ENCODE measurements at places on chromosomes 6 and 20. TPM values are rescaled to one million over a fixed set of nuclear protein-coding genes. Genes with fewer than 3 reads are reported as not detected.

The LAMA4 gene
- polyA plus RNA-seq, result 88.1 TPM

GRCh38 chr6:25404091-25404490 is 124.9 kb downstream of the CARMIL1 start:
- DNase-seq, result no peak

DNA sequence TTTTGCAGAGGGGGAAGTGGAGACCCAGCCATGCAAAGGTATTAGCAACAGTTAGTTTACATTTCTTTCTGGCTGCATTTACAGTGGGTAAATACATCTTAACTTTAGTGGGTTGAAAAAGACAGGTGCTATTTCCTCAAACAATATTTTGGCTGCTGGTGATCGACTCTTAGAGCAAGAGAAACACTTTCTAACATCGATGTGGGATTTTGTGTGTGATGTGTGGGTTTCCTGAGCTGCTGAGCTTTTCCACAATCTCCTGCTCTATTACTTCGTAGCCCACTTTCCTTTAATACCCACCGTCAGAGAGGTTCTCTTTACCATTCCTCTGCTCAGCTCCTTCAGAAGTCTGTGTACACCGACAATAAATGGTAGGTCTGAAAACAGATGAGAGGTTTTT is 339.0 kb downstream of the NRN1 start:
- DNase-seq, result no peak

The ACTL10 gene
- polyA plus RNA-seq, result 0.54 TPM

DNA sequence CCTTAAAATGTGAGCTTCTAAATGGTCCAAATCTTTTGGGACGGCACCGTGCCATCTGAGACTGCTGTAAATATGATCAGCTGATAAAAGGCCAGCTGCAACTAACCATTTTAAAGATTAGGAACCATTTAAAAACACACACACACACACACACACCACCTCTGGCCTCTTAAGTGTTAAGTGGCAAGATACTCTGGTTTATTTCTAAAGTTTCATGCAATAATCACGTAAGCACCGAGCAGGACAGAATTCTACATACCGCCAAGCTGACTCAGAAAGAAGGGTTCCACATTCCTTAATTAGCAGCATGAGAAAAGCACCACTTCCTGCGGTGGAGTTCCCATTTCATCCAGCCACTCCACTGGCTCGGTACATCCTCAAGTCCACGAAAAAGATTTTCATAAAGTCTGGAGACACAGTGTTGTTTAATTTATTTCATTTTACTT is 17.8 kb upstream of the ZNF217 start:
- DNase-seq, result no peak

GRCh38 chr20:50689864-50690649 is 1.3 kb downstream of the RIPOR3 start:
- DNase-seq, result no peak

The IMPG1 gene
- polyA plus RNA-seq, result 2.0 TPM

DNA sequence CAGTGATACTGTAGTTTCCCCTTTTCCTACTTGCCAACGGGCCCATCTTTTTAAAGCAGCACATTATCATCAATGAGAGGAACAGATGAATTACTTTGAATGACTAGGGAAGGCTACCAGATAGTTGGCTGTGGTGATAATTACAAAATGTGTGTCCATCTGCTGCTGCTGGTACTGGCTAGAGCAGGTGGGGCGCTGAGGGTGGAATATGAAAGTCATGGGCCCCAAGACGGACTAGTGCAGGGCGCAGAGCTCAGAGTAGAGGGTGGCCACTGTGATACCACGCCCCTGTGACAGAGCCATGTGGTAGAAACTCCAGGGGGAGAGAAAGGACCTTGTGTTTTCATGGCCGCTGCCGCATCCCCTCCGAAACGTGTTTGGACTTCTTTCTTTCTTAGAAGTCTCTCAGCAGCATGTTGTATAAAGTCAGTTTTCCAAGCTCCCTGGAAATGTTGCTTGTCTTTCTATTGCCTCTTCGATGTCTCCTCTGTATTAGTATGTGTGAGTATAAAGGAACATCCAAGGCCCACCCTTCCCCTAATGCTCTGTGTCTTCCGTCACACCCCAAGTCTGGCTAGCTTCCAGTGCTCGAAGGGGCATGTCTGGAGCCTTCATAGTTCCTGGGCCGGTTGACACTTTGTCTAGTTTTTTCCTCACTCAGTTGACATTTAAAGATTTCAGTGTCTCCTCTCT is 88.1 kb downstream of the PPP1R14C start:
- DNase-seq, result no peak

GRCh38 chr20:59149678-59150504 is 13.7 kb upstream of the ZNF831 start:
- DNase-seq, result peak; percentile 54

The ANKEF1 gene
- polyA plus RNA-seq, result 8.1 TPM

- DNase-seq, result no peak
Observed at GRCh38 chr6:11200356-11200755, 32.1 kb downstream of the NEDD9 start.

- peak; percentile 47 for DNase-seq
Observed at GRCh38 chr6:166786704-166787293, 159.7 kb upstream of the RPS6KA2 start.

The XKR7 gene
- polyA plus RNA-seq, result 0.20 TPM

- DNase-seq, result no peak
Observed at GRCh38 chr6:145534989-145535388, 200.3 kb downstream of the EPM2A start.

The SLC44A4 gene
- polyA plus RNA-seq, result 57.4 TPM

DNA sequence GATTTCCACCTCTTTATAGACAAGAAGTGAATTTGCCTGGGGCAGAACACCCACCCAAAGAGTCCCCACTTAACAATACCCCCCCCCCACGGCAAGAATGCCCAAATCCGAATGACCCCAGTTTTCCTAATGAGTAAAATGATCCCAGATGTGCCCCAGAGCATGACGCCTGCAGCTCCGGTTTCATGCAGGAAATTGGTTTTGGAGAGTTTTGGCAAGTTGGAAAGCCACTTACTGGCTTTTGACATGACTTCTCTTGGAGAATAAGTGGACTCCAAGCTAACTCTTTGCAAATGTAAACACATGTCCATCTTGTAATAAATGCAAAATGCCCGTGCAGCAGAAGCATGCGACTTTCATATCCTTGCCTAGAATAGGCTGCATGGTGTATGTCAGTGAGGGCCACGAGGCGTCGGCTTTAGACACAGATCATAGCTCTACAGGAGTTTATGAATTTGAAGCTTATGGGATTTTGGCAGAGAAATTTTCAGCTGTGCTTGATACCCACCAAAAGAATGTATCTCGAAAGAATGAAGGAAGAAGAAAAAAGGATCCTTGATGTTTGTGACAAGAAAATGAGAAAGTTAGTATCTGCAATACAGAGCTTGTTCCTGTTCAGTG is 24.2 kb downstream of the EDN3 start:
- no peak for DNase-seq

DNA sequence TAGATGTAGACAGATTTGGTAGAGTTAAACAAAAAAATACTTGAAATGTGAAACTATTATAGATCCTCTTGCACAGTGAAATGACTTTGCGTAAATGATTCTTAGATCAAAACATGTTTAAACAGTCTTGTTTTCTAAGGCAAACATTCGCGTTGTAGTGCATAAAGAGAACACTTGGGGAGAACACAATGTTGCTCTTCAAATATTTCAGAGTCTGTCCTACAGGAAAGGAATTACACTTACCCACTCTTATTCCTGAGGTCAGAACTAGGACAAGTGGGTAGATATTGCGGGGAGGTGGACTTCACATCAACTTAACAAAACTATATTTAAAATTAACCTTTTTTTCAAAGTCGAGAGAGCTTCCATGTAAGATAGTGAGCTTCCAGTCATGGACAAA is 183.5 kb upstream of the PCSK2 start:
- DNase-seq, result no peak

- no peak for DNase-seq
Observed at GRCh38 chr6:128379577-128379976, 140.8 kb downstream of the PTPRK start.

GRCh38 chr6:46378882-46379416 is 112.3 kb downstream of the RCAN2 start:
- DNase-seq, result no peak

The KIF25 gene
- 0.41 TPM for polyA plus RNA-seq

The PLTP gene
- 170 TPM for polyA plus RNA-seq

- DNase-seq, result no peak
Observed at GRCh38 chr6:31945507-31946369, at the start of gene CFB. TSS of gene CFB (plus strand) at chr6:31946095. CDS start at chr6:31946222, 127 bp downstream.

- DNase-seq, result no peak
Observed at GRCh38 chr6:101462576-101462975, 69.1 kb downstream of the GRIK2 start.

DNA sequence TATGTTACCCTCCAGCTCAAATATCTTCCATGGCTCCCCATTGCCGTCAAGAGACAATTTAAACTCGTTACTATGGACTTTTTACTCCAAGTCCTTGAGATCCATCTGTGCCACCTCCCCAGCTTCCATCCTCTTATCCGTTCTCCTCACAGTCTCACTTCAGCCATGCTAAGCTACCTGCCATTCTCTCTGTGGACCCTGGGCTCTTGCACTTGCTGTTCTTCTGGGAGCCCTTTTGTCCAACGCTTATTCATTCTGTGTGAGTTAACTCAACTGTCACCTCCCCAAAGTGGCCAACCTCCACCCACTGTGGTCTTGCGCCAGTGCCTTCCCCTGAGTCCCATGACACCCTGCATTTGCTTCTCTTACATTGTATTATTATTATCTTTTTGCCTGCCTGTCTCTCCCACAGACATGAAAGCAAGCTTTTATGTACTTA is 132.4 kb downstream of the BCAS1 start:
- no peak for DNase-seq

DNA sequence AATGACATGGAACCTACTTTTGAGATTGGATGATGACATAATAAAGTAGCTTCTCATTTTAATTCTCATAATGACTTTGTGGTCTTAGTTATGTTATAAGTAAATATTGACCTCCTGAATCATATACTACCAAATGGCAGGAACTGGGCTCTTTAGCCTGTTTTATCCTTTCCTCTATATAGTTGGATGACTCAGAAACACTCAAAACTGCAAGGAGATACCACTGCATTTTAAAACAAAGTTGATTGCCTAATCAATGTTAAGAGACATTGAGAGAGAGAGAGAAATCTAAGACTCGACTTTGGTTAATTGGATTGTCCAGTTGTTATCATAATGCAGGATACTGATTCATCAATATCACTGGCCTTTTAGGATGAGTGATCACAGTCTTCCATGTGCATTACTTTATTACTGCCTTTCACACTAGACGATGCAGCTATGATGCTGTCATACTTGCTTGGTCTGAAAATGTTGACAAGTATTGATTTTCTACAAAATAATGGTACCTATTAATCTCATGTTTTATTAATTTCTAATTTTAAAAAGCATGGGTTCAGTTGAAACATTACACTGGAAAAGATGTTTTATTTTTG is 320.0 kb downstream of the NKAIN2 start:
- DNase-seq, result no peak

DNA sequence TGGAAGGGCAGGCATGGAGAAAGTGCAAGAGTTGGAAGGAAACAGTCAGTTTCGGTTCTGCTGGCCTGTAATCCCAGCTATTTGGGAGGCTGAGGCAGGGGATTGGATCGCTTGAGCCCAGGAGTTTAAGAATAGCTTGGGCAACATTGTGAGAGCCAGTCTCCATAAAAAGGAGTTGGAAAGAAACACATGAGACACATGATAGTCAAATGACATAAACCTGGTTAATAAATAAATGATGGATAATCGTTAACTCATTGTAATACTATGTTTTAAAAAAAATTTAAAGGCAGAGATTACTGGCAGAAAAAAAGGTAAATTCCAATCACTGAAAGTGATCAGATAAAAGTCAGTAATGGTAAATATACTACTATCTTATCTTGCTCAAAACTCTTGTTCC is 37.2 kb upstream of the PHACTR1 start:
- no peak for DNase-seq

- DNase-seq, result no peak
Observed at GRCh38 chr6:11706171-11706570, 72.4 kb downstream of the ADTRP start.

GRCh38 chr6:80280262-80281010 is 174.0 kb downstream of the BCKDHB start:
- no peak for DNase-seq

The EPHA7 gene
- 38.6 TPM for polyA plus RNA-seq

DNA sequence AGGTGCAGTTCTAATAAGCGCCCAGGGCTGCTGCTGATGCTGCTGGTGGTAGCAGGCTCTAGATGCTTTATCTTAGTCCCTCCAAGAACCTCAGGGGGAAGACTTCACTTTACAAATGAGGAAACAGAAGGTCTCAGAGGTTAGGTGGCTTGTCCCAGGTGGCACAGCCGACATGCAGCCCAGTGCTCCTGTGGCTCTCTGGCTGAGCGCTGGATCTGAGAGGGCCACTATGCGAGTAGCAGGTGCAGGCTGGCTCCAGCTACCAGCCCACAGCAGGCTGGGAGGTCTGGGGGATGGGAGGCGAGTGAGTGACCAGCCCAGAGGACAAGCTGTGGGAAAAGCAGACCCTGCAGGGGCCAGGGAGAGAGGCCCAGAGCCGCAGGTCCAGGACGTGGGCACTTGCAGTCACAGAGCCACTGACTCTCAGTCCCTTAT is 90.9 kb downstream of the PRND start:
- DNase-seq, result no peak

The NKX2-2 gene
- not detected for polyA plus RNA-seq

- no peak for DNase-seq
Observed at GRCh38 chr6:52505726-52506409, 71.0 kb downstream of the TRAM2 start.

The RIPOR3 gene
- 7.1 TPM for polyA plus RNA-seq

The ZSCAN23 gene
- polyA plus RNA-seq, result 15.1 TPM

- no peak for DNase-seq
Observed at GRCh38 chr6:34246249-34246562, 2.6 kb downstream of the SMIM29 start.

DNA sequence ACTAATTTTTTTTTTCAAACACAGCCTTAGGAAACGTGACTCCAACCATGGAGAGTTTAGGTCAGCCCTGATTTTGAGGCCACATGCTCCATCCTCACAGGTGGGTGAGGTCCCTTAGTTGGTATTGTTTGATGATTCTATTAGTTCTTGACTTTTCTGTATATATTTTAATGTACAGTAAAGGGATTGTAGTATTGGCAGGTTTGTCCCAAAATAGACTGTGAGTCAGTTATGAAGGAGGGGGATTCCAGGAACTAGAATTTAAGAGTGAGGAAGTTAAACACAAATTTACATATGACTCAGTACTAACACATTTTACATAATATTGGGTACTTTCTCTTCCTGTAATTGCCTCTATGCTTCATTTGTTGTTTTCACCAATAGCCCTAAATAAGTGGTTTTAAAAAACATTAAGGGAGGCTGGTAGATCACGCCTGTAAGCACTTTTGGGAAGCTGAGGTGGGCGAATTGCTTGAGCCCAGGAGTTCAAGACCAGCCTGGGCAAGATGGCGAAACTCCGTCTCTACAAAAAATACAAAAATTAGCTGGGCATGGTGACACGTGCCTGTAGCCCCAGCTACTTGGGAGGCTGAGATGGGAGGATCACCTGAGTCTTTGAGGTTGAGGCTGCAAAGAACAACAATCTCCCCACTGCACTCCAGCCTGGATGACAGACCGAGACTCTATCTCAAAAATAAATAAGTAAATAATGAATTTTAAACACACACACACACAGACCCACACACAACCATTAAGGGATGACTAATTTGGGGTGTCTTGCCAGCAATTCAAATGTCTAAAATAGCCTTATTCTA is 81.8 kb downstream of the SGK1 start:
- no peak for DNase-seq

The PRL gene
- polyA plus RNA-seq, result not detected

The MOG gene
- polyA plus RNA-seq, result 0.22 TPM

GRCh38 chr6:14711704-14712379 is 534.0 kb upstream of the JARID2 start:
- no peak for DNase-seq

- DNase-seq, result no peak
Observed at GRCh38 chr6:163860287-163861081, 446.0 kb downstream of the QKI start.

All from left renal cortex interstitium (tissue), 4 donors.